DND-41 (cell line): ENCODE measurements at places on chromosomes 5 and 9.

- peak; percentile 78 for DNase-seq
These were observed 34.1 kb downstream of the IRF1 start for GRCh38 chr5:132456296-132456986.

DNA sequence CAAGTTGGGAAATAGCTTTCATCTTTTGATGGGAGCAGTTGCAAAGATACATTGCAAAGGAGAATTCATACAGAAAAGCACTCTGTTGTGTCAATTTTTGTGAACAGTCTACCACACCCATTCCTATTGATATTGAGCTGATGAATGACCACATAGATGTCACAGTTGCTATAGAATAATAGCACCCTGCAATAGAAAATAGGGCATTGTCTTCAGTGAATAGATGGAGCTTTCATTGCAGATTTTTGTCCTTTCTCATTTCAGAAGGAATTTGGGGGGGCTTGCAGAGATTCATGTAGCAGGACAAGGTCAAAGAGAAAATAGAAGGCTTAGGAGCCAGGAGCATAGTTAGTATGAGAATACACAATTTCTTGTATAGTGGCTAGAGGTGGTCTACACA is 237.9 kb downstream of the TMEM38B start:
- DNase-seq, result no peak

DNA sequence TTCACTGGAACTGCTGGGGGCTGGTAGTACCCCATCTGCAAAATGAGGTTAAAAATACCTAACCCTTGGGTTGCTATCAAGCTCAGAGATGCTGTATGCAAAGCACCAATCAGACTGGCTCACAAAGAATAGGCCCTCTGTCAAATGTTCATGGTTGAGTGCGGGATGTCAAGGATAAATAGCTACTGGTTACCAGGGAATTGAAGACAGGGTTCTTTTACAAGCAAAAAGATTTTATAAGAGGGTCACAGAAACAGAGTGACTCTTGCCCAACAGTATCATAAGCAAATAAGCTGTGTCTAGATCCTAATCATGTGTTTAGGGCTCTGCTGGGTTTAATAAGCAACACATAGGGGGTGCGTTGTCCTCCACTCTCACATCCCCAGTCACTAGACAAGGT is 11.9 kb downstream of the SYK start:
- DNase-seq, result no peak

DNA sequence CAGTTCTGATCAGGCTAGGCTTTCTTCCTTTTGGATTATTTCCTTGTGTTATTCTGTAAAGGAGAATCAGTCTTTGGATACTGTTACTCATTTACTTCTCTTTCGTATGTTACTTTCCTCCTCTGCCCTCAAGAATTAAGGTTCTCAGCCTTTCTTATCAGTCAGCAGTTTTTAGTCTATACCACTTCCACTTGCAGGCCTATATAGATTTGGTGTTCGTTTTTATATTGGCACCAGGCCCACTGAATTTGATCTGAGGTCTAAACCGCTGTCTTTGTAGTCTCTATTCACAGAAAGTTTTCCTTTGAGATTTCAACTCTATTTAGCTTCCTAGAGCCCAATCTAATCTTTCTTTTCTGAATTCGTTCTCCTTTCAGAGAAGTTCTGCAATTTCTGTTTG is 62.8 kb downstream of the ERBIN start:
- DNase-seq, result no peak

- no peak for DNase-seq
These were observed 47.9 kb upstream of the XPA start for GRCh38 chr9:97744710-97745708.
